ENCODE measurements at places on chromosomes 5 and 9. TPM values are rescaled to one million over a fixed set of nuclear protein-coding genes. Genes with fewer than 3 reads are reported as not detected.

The PCDHB5 gene
- total RNA-seq: not detected

The KCNIP1 gene
- not detected for total RNA-seq

The FCHO2 gene
- 18.7 TPM for total RNA-seq

The NUTM2F gene
- total RNA-seq: not detected

DNA sequence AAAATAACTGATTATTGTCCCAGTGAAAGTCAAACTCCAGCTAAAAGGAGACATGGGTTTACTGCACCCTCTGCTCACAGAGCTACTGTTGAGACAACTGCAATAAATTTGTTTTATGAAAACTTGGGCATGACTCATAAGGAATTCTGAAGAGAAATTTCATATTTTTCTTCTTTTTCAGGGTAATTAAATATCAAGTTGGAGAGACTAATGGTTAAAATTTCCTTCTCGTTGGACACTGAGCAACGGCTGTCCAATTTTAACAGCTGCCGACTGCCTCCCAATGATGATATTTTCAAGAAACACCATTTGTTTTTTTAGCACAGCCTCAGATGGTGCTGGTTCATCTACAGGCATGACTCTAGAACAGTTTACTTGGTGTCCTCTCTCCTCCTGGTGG, 259.2 kb upstream of the RGMB start:
- no peak overlapping the region for H3K4me3 ChIP-seq
- H3K27me3 ChIP-seq: peaks cover 7% of the 10 kb centered on the region
- H3K4me1 ChIP-seq: no peaks in the 10 kb centered on the region
- H3K36me3 ChIP-seq: no peaks in the 10 kb centered on the region
